ENCODE measurements at places on chromosomes 3 and 15.
A peak's percentile ranks its signal among the peaks of the same experiment; 100 is the strongest.

GRCh38 chr3:127787571-127788365 is 34.5 kb downstream of the MGLL start:
- DNase-seq, result no peak

- DNase-seq, result peak; percentile 23
Observed at GRCh38 chr15:67108122-67108961, 42.9 kb downstream of the SMAD3 start.

DNA sequence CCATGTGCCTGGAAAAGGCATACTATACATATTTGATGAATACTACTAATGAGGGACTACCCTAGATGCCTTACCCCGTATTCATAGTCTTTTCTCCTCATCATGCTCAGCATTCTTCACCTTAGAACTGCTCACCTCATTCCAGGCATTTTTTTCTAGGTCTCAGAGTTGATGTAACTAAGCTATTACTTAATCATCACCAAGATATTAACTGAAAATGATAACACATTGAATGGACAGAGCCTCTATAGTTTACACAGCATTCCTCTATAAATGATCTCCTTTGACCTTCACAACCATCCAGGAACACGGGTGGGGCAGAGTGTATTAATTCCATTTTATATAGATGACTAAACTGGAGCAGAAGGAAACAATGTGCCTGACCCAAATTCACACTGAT is 174.1 kb upstream of the DPH6 start:
- DNase-seq, result no peak

GRCh38 chr15:101579631-101580163 is 72.5 kb downstream of the TM2D3 start:
- no peak for DNase-seq

- DNase-seq, result no peak
Observed at GRCh38 chr3:21524133-21524532, 226.9 kb downstream of the ZNF385D start.

- DNase-seq, result no peak
Observed at GRCh38 chr3:56025326-56025725, 442.9 kb downstream of the ERC2 start.
